Effector CD8-positive, alpha-beta T cell (primary cell): ENCODE measurements at places on chromosomes 1 and 21.

- DNase-seq, result no peak
Measured at GRCh38 chr1:209513226-209513625, 70.3 kb upstream of the CAMK1G start.

DNA sequence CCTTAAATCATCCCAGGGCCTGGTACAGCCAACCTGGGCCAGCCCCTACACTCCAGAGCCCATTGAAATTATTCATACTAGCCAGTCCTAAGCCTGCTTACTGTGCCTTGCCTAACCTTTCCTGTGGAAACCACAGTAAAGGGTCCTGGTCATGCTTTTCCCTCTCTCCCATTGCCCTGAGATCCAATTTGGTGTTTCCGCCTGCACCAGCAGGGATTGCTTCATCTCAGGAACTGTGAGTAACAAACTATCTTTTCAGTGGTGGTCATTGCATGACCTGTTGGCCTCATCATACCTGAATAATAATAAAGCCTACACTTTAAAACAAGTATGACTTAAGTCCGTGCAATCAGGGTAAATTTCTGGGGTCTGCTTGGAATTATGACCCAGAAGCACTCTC, 18.7 kb upstream of the GALNT2 start:
- DNase-seq, result no peak

- DNase-seq, result no peak
Measured at GRCh38 chr1:72140222-72140621, 142.1 kb downstream of the NEGR1 start.

GRCh38 chr1:222897527-222898190, 82.8 kb downstream of the DISP1 start:
- DNase-seq, result no peak

- DNase-seq, result no peak
Measured at GRCh38 chr1:186463926-186464325, 3.0 kb upstream of the PDC start.

DNA sequence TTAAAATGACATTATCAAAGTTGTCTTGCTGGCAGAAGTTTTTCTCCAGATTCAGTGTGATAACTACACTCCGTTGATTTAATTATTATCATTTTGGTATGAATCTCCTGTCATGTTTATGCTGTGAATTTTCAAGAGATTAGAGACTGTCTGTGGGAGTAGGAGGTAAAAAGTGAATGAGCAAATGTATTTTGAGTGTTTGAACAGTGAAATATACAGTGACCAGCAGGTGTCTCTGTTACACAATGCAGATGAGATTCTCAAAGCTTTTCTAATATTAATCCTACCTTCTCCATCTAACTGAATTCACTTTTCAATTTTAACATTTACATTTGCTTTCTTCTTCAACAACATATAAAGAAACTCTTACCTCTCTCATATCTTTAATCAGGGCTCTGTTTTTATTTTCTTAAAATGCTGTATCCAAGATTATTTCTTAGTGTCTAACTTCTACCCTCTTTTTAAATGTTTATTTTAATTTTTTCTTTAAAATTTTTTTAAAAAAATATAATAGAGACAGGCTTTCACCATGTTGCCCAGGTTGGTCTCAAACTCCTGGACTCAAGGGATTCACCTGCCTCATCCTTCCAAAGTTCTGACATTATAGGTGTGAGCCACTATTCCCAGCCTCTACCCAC, 20.9 kb upstream of the HSPA13 start:
- no peak for DNase-seq

DNA sequence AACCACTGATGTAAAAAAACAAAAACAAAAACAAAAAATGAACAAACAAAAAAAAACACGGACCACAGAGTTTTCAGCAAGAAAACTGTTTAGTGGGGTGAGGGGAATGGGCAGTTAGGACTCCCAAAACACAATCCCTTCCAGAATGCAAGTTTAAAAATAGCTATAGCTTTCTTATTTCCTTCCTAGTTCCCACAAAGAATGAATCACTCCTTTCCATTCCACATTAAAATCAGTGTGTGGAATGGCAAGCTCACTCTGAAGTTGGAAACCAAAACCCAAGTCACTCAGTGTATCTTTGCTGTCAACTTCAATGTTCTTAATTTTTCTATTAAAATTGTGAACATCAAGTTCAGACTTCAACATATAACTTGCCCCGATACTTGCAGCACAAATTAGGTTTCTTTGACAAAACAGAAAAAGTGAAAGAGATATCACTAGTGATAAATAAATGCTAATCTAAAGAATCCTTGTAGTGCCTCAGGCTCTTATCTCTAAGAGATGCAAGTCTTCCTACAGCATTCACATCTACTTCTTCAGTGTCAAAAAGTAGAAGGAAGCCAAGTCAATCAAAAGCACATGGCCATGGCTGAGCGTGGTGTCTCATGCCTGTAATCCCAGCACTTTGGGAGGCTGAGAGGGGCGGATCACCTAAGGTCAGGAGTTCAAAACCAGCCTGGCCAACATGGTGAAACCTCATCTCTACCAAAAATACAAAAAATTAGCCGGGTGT, 45.5 kb downstream of the TOR3A start:
- DNase-seq, result no peak

DNA sequence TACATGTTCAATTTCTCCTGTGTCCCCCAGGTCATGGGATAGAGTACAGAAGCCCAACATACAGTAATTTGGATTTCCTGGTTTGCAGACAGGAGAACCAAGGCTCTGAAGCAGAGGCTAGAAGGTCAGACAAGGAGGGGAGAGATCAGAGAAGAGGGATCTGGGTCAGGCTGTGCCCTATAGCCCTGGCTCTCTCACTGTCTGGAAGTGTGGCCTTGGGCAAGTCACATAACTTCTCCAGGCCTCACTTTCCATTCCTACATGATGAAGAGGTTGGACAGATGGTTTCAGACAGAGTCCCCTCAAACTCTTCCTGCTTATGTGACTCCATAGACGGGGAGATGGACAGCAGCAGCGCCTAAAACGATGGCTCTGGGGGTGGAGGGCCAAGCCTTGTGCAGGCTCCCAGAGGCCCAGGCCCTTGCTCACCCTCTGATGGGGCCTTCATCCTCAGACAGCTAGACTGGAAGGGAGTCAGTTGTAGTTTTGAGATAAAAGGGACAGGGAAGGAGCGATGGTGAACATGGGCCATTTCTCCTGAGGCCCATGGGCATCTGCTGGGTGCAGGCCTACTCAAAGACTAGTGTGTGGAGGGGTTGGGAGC, 2.9 kb downstream of the TRIM62 start:
- no peak for DNase-seq

GRCh38 chr21:44991538-44992483, 52.0 kb downstream of the SLX9 start:
- DNase-seq, result no peak

- DNase-seq, result no peak
Measured at GRCh38 chr1:203628201-203629015, 1.8 kb downstream of the ATP2B4 start.

DNA sequence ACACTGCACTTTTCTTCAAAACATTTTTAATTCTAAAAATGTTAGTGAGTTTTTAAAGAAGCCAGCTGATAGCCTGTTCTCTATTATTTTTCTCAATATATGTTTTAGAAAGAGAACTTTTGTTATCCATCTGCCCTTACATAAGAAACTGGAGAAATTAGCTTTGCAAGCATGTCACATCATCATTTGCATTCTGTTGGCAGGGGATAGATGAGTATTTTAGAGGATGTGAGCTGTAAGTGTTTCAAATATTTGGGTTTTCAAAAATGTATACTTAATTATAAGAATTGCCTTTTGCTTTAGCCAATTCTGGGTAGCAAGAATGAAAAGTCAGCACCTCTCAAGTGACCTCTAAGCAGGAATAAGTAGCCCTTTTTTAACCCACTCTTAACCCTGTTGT, 7.4 kb downstream of the NFIA start:
- DNase-seq, result no peak

GRCh38 chr1:234199476-234200127, 173.7 kb upstream of the COA6 start:
- DNase-seq, result no peak

- DNase-seq, result no peak
Measured at GRCh38 chr1:201641524-201642253, 102.8 kb downstream of the NAV1 start.
